ENCODE measurements at places on chromosomes 5 and 9.

GRCh38 chr5:107553117-107553555 is 117.6 kb downstream of the EFNA5 start:
- DNase-seq, result no peak

DNA sequence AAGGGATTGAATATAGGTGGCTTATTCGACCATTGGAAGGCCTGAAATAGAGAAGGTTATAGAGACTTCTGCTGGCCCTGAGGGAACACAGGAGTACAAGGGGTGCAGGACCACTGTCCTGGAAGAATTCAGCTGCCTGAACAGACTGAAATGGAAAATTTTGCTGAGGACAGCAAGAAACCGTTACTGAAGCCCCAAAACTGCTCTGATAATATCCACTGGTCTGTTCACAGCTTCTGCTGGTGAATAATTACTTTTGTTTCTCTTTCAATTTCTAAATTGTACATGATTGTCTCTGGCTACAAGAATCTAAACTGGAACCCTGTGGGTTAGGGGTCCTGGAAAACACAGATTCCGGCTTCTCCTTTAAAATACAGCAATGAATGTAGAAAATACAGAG is 218.5 kb upstream of the CDH12 start:
- DNase-seq, result no peak

- no peak for DNase-seq
These were observed 37.7 kb downstream of the RGS3 start for GRCh38 chr9:113501129-113501686.

GRCh38 chr5:16265141-16265540 is 85.5 kb upstream of the MARCHF11 start:
- no peak for DNase-seq

DNA sequence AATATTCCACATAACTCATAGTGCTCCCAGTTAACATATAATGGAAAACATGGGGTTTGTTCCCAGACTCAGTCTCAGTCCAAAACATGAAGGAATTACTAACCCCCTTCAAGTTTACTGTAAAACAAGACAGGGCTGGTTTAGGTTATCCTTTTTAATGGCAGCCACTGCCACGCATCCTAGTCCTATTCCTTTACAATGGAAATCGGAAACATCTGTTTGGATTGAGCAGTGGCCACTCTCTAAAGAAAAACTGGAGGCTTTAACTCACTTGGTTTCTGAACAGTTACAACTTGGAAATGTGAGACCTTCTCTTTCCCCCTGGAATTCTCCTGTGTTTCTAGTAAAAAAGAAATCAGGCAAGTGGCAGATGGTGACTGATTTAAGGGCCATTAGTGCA is 609.9 kb upstream of the ACO1 start:
- DNase-seq, result no peak

GRCh38 chr5:59209758-59210359 is 627.0 kb downstream of the RAB3C start:
- no peak for DNase-seq

DNA sequence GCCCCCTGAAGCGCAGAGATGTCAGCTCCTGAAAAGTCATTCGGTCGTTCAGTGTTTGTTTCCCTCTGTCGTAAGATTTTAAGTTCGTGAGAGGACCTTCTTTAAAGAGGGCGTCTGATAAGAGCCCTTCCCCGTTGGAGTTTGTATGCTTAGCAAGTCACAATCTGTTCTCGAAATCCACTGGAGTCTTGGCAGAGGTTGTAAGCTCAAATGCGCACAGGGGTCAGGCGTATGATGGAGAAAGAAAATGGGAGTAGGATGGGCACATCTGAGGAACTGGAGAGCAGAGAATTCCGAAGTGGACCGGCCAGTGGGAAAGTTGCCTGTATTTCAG is 710 bp downstream of the HSD17B4 start:
- no peak for DNase-seq

GRCh38 chr5:171577042-171577758 is 157.8 kb downstream of the FGF18 start:
- DNase-seq, result no peak

DNA sequence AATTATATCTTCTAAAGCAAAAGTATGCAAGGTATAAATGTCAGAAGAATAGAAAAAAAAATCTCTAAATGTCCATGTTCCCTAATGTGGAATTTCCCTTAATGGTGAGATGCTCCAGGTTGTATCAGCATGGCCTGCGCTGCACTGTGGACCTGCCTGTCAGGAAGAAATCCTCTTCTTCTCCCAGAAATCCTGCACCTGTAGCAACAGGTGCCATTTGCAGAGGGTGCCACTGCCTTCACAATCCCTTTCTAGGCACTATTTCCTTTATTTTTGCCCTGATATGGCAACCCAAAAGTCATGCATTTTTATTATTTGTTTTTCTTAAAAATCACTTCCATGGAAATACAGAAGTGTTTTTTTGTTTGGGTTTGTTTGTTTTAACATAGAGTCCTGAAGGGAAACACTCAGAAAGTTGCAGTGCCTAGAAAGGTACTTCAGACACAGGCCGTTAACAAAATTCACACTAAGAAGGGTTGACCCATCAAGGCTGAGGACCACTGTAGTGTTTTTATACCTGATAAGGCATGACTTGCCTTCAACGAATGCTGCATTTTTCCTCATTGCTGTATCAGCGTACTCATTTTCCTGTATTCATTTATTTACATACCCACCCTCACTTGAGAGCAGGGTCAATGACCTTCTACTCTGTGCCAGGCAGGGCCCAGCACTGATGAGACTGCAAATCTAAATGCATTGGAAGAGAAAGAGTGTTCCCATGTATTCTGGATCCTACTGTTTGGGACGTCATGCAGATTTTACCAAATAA is 177.8 kb downstream of the SNX18 start:
- no peak for DNase-seq

DNA sequence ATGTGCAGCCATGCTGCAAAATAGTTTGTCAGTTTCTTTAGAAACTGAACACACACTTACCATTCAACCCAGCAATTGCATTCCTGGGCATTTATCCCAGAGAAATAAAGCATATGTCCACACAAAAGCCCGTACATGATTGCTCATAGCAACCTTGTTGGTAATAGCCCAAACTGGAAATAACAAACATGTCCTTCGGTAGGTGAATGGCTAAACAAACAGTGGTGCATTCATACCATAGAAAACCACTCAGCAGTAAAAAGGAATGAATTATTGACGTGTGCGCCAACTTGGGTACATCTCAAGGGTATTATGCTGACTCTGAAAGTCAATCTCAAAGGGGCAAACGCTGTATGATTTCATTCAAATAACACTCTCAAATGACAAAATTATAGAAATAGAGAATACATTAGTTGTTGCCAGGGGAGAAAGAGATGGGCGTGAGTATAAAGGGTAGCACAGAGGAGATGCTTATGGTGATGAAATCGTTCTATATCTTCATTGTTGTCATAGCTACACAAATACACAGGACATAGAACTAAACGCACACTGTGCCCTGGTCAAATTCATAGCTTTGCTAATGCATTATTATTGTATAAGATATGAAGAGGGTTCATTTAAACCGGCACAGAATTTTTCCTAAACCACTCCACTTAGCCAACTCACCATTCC is 58.2 kb downstream of the DRD1 start:
- DNase-seq, result no peak

GRCh38 chr9:134373953-134374300 is 47.7 kb downstream of the RXRA start:
- DNase-seq, result no peak

DNA sequence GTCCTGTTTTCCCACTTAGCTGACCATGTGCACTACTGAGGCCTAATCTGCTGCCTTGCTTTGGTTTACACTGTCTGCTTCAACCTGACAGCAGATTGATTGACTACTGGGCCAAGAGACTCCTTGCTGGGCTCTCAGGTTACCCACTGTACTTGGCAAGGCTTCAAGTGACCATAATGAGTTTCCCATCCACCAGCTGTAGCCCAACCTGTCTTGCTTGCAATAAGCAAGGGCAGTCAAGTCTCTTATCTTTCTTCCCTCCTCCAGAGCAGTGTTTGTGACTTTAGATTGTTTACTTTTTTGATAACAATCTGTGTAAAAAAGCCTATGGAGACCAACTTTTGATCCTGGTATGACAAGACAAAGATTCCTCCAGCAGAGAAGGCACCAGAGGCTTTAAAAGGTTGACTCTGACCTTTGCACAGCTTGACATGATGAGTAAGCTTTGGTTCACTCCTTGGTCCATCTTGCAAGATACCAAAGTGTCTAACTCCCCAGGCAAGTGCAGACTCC is 912.3 kb upstream of the SEMA6A start:
- no peak for DNase-seq

DNA sequence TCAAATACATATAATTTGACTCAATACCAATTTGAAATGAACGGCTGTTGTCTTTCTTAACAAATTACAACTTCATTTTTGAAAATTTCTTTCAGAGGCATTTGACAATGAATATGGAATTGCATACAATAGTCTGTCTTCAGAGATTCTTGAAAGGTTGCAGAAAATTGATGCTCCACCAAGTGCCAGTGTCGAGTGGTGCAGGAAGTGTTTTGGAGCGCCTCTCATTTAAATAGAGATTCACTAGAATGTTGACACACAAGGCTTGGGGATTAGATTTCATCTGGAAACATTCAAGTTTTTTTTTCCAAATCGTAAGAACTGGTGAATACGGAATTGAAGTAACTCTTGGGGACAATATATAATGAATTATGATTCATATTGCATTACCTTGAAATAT is 8.1 kb downstream of the RPS6 start:
- no peak for DNase-seq

- no peak for DNase-seq
These were observed 52.0 kb downstream of the SLC44A1 start for GRCh38 chr9:105296445-105296844.

- DNase-seq, result no peak
These were observed 414.7 kb downstream of the TLE4 start for GRCh38 chr9:79986437-79986836.

- no peak for DNase-seq
These were observed 268.2 kb downstream of the ISL1 start for GRCh38 chr5:51651476-51651875.

DNA sequence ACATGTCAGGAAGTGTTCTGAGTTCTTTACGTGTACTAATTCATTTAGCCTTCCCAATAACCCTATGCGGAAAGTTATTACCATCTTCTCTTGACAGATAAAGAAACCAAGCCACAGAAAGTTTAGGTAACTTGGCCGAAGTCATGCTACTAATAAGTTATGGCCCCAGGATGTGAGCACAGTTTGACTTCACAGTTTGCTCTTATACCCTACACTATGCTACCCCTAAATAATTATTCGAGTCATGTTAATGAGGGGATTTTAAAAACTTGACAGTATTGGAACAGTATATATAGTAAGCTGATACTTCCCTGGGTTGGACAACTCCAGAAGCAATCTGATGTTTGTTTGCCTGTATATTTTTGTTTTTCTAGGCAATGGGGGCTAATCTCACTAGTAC is 29.4 kb upstream of the PDCD1LG2 start:
- DNase-seq, result no peak

DNA sequence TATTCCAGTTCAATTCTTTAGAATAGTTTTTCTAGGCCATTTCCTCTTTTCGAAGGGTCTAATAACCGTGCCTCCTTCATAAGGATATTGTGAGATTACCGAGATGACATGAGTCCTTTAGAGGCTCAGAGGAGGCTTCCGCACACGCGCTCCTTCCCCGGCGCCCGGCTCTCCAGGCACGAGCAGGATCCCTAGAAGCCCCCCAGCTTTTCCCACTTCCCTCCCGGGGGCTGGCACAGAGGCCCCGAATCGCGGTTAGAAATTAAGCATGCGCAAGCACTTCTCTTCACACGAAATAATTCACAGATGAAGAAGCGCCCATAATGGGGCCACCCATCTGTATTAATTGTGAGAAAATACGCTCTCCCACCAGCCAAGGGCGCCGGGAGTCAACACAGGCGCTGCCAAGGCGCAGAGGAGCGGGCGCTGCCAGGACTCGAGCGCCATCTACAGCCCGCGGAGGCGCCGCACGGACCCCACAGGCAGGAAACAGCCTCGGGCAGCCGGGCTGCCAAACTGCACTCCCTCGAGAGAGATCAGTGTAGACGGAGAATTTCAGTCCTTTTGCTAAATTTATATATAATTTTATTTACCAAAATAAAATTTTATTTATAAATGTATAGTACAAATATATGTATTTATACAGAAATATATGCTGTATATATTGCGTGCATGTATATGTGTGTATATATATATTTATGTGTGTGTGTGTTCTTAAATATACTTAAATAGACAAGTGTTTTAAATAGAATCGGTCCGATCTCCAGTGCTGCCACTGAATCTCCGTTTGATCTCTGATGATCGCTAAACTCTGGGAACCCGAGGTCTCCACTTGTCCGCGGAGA is 258.1 kb upstream of the NFIL3 start:
- peak; percentile 36 for DNase-seq

DNA sequence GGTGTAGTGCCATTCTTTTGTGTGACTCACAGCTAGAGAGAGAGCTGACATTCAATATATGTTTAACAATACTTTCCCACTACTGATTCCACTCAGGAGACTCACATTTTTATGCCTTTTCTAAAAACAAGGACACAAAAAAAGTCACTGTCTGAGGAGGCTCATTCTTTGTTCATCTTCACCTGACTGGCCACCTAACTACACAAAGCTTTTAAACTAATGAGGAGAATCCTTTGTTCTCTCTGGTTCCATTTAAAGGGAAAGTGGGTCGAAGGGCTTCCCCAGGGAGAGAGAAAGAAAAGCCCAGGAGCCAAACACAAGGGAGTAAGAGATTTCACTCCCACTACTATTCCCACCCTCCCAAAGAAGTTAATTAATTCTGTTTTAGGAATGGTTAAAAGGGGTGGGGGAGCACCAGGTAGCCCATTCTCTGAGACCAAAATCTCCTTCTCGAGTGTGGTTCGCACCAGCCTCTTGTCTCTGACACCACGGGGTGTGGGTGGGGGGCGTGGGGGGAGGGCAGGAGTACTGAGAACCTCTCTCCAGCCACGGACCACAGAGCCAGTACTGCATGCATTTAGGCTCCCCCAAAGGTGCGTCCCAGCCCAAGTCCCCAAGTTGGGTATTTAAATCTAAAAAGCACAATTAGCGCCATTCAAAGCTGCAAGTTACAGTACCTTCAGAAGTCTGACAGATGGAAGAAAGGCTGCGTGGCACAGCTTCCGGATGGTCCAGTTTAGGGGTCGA is 747 bp downstream of the TRPM3 start:
- no peak for DNase-seq

DNA sequence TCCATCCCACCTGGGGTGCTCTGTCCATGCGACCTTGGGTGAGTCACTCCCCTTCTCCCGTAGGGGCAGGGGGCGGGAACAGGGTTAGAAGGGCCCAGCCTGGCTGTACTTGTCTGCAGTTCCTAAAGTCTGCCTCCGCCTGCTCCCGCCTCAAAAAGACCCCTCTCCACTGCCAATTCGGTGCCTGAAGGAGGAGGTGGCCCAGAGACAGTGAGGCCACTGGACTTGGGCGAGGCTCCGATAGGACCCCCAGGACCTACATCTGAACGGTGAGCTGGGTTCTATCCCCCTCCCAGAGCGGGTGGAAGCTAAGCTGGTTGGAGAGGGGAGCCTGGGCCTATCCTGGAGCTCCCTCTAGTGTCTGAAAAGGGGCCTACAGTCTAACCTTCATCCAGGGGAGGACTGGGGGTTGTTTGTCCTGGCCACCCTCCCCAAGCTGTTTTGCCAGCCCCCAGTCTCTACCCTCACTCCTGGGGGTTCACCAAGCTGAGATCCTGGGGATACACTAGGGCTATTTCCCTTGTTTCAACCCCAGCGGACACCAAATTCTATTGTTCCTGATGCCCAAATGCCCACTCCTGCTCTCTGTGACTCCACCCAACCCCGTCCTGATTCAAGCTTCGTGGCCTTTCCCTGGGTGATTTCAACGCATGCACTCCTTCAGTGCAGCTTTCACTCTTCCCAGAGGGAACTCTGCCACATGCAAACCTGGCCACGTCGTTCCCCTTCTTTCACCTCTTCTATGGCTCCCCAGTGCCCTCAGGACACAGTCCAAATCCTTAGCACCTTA is 6.1 kb upstream of the CRB2 start:
- DNase-seq, result peak; percentile 32

Data from activated effector memory CD4-positive, alpha-beta T cell treated with Interleukin-2 at 50 U/mL for 16 hours (primary cell).